ENCODE measurements at places on chromosomes 5 and 9. TPM values are rescaled to one million over a fixed set of nuclear protein-coding genes. Genes with fewer than 3 reads are reported as not detected.

Gene ECSCR
- total RNA-seq: 0.83 TPM

Gene PHF24
- not detected for total RNA-seq

DNA sequence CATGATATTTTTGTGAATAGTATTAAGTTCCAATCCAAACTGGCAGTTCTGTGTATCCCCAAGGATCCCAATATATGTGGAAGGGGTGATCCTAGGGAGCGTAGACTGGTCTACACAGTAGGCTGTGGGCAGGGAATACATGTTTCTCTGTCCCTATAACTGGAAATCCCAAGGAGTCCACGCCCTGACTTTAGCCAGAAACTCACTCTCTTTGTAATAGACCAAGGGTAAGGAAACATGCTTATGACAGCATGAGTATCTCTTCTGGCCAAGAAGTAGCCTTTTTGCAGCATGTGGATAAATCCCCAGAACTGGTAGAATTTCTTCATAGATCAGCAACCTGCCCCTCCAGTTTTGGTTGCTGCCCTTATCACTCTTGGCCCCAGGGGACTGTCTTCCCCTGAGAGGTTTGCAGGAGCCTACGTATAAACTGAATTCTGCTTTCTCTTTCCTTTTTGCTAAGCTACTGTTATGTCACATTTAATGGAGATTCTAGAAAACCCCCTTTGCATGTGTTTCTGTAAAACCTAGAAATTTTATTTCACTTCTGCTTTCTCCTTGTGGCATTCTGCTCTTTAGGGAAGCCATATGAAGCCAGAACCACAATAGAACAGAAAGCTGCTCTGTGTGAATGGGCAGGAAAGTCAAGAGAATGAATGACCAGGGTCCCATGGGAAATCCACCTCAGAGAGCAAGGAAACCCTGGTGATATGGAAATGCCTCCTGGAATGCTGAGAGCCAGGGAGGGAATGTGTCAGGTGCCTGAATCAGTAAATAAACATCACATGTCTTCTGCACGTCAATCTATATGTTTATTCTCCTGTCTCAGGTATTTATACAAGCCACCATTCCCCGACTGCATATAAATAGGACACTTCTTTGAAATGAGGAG lies 3.5 kb downstream of the IFNA2 start:
- no peaks in the 10 kb centered on the region for H3K27me3 ChIP-seq
- no peak overlapping the region for H3K4me3 ChIP-seq
- no peak for DNase-seq

GRCh38 chr5:68264024-68264956 lies 48.7 kb downstream of the PIK3R1 start:
- H3K4me1 ChIP-seq: peaks cover 78% of the 10 kb centered on the region
- no peak for DNase-seq
- H3K27ac ChIP-seq: no peak overlapping the region
- H3K36me3 ChIP-seq: no peaks in the 10 kb centered on the region
- H3K27me3 ChIP-seq: no peaks in the 10 kb centered on the region

DNA sequence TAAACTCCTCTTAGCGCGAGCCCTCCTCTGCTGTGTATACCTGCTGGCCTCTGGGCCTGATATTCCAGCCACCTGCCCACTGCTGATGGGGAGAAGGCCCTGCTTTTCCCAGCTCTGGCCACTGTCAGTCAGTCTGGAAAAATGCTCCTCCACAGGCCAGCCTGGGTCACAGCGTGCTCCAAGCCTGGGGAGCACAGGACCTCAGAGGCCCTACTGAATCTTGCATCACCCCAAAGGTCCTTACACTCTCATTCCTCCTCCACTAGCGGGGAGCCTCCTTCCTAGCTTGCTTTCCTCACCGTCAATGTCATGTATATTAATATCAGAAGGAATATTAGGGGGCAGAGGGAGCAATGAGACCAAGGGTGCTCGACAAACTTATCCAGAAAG lies 73.7 kb downstream of the SHB start:
- H3K4me3 ChIP-seq: no peak overlapping the region
- no peaks in the 10 kb centered on the region for H3K4me1 ChIP-seq
- no peak overlapping the region for H3K27ac ChIP-seq
- H3K27me3 ChIP-seq: no peaks in the 10 kb centered on the region
- DNase-seq: no peak

Gene CCDC180
- total RNA-seq: 3.2 TPM

DNA sequence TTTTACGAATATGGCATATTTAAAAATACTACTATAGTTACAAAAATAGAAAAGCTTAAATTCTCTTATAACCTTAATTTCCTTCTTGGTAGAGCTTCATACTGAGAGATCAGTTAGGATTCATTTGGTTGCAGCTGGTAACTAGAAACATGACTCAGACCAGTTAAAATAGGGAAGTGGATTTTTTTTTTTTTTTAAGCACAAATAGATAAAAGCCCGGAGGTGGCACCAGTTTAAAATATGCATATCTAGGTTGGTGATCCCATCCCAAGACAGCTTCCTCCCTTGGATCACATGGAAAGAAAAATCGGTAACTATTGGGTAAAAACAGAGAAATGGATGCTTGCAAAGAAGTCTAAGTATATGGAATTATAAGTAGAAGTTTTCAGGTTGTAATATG lies 1634.3 kb downstream of the MAT2B start:
- H3K27ac ChIP-seq: no peak overlapping the region
- H3K36me3 ChIP-seq: no peaks in the 10 kb centered on the region
- H3K27me3 ChIP-seq: no peaks in the 10 kb centered on the region
- no peak for DNase-seq
- H3K4me1 ChIP-seq: no peaks in the 10 kb centered on the region

GRCh38 chr5:149423794-149424268 lies 44.7 kb upstream of the IL17B start:
- no peak overlapping the region for H3K27ac ChIP-seq
- DNase-seq: no peak
- H3K27me3 ChIP-seq: no peaks in the 10 kb centered on the region
- H3K36me3 ChIP-seq: no peaks in the 10 kb centered on the region
- H3K4me1 ChIP-seq: peaks cover 6% of the 10 kb centered on the region
- no peak overlapping the region for H3K4me3 ChIP-seq

- no peak overlapping the region for H3K4me3 ChIP-seq
- H3K27me3 ChIP-seq: no peaks in the 10 kb centered on the region
- H3K36me3 ChIP-seq: no peaks in the 10 kb centered on the region
- no peak overlapping the region for H3K27ac ChIP-seq
- no peaks in the 10 kb centered on the region for H3K4me1 ChIP-seq
Observed at GRCh38 chr5:91189480-91190313, 193.4 kb downstream of the ARRDC3 start.

GRCh38 chr5:125180231-125180829 lies 433.9 kb upstream of the ZNF608 start:
- H3K36me3 ChIP-seq: no peaks in the 10 kb centered on the region
- no peak for DNase-seq
- no peak overlapping the region for H3K27ac ChIP-seq

DNA sequence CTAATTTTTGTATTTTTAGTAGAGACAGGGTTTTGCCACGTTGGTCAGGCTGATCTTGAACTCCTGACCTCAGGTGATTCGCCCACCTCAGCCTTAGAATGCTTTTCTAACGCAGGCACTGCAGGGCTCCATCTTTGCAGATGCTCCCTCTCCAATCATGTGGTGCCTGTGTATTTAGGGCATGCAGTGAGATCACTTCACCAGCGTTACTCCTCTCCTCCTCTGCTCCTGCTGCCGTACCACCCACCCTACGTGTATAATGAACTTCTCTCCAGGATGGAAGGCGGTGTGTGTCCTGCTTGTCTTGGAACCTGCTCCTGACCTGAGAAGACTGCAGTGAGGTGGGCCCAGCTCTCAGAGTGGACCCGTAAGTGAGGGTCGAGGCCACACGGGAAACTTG lies 13.6 kb upstream of the CFAP157 start:
- H3K4me3 ChIP-seq: no peak overlapping the region
- H3K4me1 ChIP-seq: no peaks in the 10 kb centered on the region
- no peaks in the 10 kb centered on the region for H3K27me3 ChIP-seq
- no peak for DNase-seq

Gene GHR
- not detected for total RNA-seq

GRCh38 chr9:79896390-79896980 lies 324.7 kb downstream of the TLE4 start:
- H3K27me3 ChIP-seq: no peaks in the 10 kb centered on the region
- no peak overlapping the region for H3K4me3 ChIP-seq
- H3K36me3 ChIP-seq: no peaks in the 10 kb centered on the region
- no peak for DNase-seq
- H3K27ac ChIP-seq: no peak overlapping the region
- no peaks in the 10 kb centered on the region for H3K4me1 ChIP-seq

GRCh38 chr9:114432323-114433067 lies 44.7 kb upstream of the AKNA start:
- H3K27ac ChIP-seq: no peak overlapping the region
- no peak for DNase-seq
- H3K36me3 ChIP-seq: no peaks in the 10 kb centered on the region
- no peak overlapping the region for H3K4me3 ChIP-seq
- peaks cover 5% of the 10 kb centered on the region for H3K4me1 ChIP-seq
- H3K27me3 ChIP-seq: no peaks in the 10 kb centered on the region

- no peaks in the 10 kb centered on the region for H3K27me3 ChIP-seq
- no peak overlapping the region for H3K4me3 ChIP-seq
- DNase-seq: no peak
- no peaks in the 10 kb centered on the region for H3K4me1 ChIP-seq
Observed at GRCh38 chr5:152151940-152152339, 227.3 kb upstream of the GLRA1 start.

DNA sequence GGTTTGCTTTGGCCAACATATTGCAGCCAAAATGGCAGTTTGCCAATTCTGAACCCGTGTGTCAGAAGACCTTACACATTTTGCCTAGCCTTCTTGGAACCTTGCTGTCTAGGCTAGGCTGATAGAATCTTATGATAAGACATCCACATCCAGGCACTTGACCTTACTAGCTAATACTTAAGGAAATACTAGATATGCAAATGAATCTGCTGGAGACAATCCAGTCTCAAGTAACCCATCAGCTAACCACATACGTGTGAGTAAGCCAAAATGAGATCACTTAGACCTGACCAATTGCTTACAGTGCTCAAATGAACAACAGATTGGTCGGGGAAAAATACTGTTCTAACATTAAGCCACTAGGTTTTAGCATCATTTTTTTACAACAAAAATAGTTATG lies 1504.6 kb upstream of the CDH9 start:
- H3K4me1 ChIP-seq: no peaks in the 10 kb centered on the region
- H3K4me3 ChIP-seq: no peak overlapping the region
- H3K27ac ChIP-seq: no peak overlapping the region
- H3K36me3 ChIP-seq: no peaks in the 10 kb centered on the region

DNA sequence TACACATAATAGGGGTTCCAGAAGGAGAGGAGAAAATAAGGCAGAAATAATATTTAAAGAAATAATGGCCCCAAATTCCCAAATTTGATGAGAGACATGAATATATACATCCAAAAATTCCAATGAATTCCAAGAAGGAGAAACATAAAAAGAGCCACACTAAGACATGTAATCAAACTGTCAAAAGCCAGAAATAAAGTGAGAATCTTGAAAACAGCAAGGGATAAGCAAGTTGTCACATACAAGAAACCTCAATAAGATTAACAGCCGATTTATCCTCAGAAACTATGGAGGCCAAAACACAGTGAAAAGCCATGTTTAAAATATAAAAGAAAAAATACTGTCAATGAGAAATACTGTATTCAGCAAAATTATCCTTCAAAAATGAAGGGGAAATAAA lies 14.5 kb downstream of the CATSPER3 start:
- no peaks in the 10 kb centered on the region for H3K27me3 ChIP-seq
- DNase-seq: no peak
- no peak overlapping the region for H3K27ac ChIP-seq
- H3K4me1 ChIP-seq: no peaks in the 10 kb centered on the region
- no peaks in the 10 kb centered on the region for H3K36me3 ChIP-seq
- no peak overlapping the region for H3K4me3 ChIP-seq

- H3K4me1 ChIP-seq: no peaks in the 10 kb centered on the region
- H3K27me3 ChIP-seq: no peaks in the 10 kb centered on the region
- no peaks in the 10 kb centered on the region for H3K36me3 ChIP-seq
- H3K27ac ChIP-seq: no peak overlapping the region
- no peak overlapping the region for H3K4me3 ChIP-seq
Observed at GRCh38 chr5:171755354-171755821, 30.2 kb upstream of the SMIM23 start.

Gene FOXD1
- 0.09 TPM for total RNA-seq

- no peak overlapping the region for H3K27ac ChIP-seq
- no peak overlapping the region for H3K4me3 ChIP-seq
- no peaks in the 10 kb centered on the region for H3K36me3 ChIP-seq
- no peak for DNase-seq
Observed at GRCh38 chr9:113955076-113955752, 79.1 kb downstream of the ZNF618 start.

DNA sequence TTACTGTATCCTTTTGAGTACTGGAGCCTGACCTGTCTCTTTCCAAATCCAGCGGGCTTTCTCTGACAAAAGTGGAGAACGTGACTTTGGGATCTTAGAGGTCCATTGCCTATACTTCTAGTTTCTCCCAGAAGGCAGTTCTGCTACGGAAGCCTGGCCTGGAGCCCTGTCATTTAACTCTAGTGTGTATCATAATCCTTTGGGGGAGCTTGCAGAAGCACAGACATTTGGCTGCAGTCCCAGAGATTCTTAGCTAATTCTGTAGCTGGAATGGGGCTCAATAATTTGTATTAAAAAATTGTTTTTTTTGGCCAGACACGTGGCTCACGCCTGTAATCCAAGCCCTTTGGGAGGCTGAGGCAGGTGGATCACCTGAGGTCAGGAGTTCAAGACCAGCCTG lies 3.0 kb downstream of the HARS2 start:
- peaks cover 49% of the 10 kb centered on the region for H3K36me3 ChIP-seq
- peaks cover 24% of the 10 kb centered on the region for H3K4me1 ChIP-seq
- H3K4me3 ChIP-seq: no peak overlapping the region
- H3K27me3 ChIP-seq: no peaks in the 10 kb centered on the region
- DNase-seq: no peak
- H3K27ac ChIP-seq: no peak overlapping the region

Gene JAKMIP2
- 1.8 TPM for total RNA-seq

Gene SH3TC2
- total RNA-seq: not detected

Gene SHISAL2B
- total RNA-seq: not detected

- no peak for DNase-seq
- H3K27ac ChIP-seq: no peak overlapping the region
- H3K4me1 ChIP-seq: no peaks in the 10 kb centered on the region
- H3K27me3 ChIP-seq: no peaks in the 10 kb centered on the region
Observed at GRCh38 chr5:111461255-111461671, 51.1 kb downstream of the STARD4 start.

Gene CENPK
- total RNA-seq: 65.4 TPM

DNA sequence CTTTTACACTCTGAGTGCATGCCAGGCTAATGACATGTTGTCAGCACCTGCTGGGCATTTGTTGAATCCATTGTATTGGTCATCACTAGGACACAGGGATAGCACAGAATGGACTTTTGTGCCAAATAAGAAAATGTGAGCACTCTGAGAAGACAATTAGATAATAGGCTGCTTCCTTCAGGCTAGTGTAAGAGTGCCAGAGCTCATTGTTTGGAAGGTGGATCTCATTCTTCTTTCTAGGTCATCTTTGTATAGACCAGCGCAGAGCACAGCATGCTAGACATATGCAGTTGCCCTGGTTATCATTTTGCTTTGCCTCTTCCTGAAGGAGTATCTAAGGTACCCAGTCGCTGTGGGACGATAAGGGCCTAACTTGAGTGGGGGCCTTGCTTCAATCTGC lies 493.4 kb upstream of the COX7C start:
- H3K27me3 ChIP-seq: no peaks in the 10 kb centered on the region
- no peak overlapping the region for H3K4me3 ChIP-seq
- H3K36me3 ChIP-seq: no peaks in the 10 kb centered on the region
- H3K4me1 ChIP-seq: no peaks in the 10 kb centered on the region

GRCh38 chr9:117412841-117413240 lies 2.0 kb downstream of the ASTN2 start:
- no peaks in the 10 kb centered on the region for H3K4me1 ChIP-seq
- no peak overlapping the region for H3K4me3 ChIP-seq
- no peak overlapping the region for H3K27ac ChIP-seq
- H3K27me3 ChIP-seq: peaks cover 9% of the 10 kb centered on the region
- DNase-seq: no peak
- no peaks in the 10 kb centered on the region for H3K36me3 ChIP-seq
